NCI-H1930 (cell line): ENCODE measurements at places on chromosomes 2 and 18.
A peak's percentile ranks its signal among the peaks of the same experiment; 100 is the strongest.

- DNase-seq, result no peak
Measured at GRCh38 chr2:8994386-8994785, 9.1 kb downstream of the MBOAT2 start.

DNA sequence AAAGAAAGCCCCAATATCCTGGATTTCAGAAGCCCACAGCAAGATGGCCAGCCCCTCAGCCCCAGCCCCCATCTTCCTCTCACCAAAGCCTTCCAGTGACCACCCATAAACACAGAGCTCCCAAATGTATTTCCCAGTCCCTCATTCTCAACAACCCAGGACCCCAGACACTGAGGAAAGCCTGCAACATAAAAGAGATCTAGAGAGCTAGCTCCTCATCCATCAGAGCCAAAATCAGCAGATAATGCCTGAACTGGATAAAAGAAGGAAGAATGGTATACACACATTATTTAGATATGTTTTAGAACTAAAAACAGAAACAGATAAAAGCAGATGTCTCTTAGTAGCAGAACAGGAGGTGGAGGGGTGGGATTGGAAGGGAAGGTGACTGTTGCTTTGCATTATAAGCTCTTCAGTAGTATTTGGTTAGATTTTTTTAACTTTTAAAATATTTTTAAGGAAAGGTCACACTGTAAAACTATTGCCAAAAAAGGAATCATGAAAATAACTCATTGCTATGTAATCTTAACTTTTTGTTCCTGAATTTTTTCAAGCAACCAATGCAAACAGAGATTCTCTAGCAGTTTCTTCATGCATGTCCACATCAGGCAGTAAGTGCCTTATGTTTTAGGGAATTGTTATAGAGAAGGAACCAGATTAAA lies 144.2 kb upstream of the PKDCC start:
- DNase-seq, result no peak

GRCh38 chr2:29475499-29475898 lies 360.3 kb downstream of the CLIP4 start:
- DNase-seq, result no peak

DNA sequence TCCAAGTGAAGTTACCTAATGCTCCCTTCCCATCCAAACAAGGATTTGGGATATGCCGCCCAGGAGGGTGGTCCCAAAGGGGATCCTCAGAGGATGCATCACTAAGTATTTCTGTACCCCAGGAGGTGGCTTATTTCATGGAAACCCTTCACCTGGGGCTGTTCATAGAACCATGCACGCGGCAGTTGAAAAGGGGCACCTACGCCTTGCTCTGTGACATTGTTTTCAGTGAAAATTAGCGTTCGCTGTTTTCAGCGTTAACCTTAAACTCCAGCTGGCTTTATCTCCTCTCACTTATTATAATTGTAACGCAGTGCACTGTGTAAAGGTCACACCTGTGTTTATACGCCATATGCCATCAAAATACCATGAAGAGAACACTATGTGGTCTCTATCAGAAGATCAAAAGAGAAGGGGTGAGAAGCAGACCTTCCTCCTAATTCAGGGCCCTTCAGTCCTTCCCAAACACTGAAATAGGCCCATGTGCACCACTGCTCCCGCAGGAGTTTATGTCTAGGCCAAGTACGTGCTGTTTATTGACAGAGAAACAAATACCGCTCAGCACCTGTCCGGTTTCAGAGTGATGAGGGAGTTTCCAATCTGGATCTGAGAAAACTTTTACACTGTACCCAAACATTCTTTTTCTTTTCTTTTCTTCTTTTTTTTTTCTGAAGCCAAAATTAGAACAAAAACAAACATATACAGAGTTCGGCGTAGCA lies 162.1 kb downstream of the BCL2 start:
- no peak for DNase-seq

- DNase-seq, result no peak
Measured at GRCh38 chr18:24831081-24831480, 370.6 kb downstream of the HRH4 start.

GRCh38 chr18:26386002-26386401 lies 159.8 kb downstream of the TAF4B start:
- no peak for DNase-seq

DNA sequence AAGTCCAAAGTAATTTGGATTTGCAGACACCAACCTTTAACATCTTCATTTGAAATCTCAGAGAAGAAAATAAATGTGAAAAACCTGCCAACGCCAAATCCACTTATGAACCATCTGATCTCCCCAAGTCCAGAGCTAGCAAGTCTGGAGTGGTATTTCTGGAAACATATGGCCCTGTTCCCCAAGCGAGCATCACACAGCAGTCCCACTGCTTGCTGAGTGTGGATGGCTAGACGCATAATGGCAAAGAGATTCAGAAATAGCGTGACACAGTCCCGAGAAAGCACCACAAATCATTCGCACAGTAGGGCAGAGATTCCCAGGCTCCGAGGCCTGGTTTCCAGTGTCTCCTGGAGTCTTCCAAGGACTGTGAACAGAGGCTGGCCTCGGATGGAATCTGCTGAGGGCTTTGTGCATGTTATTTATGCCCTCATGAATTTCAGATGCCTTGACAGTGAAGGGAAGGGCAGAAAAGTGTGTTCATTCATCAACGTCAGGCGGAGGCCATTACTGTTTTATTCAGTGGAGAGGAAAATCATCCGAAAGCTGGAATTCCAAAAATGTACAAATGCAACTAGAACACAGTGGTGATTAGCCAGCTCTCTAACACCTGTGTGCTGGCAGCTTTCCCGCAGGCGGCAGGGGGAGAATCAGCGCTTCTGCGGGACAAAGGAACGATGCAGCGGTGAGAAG lies 417.0 kb downstream of the EIPR1 start:
- no peak for DNase-seq

DNA sequence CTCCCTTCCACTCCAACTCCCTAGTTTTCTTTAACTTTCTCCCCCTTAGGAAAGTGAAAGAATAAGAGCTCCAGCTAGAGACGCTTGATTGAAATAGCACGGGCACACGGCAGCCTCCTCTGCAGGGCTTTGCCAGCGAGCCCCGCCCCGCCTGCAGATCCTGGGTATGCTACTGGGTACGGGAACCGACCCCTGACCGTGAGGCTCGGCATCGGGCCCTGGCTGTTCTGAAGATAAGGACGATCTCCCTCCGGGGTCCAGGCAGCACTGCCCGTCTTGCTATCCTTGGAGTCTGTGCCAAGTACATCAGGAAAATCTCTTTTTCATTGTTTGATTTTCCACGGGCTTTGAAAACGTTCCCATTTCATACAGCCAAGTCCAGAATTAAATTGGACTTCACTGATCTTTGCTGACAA lies 284.5 kb downstream of the MTX2 start:
- peak; percentile 29 for DNase-seq

GRCh38 chr2:240919161-240919781 lies 13.1 kb downstream of the CROCC2 start:
- no peak for DNase-seq

DNA sequence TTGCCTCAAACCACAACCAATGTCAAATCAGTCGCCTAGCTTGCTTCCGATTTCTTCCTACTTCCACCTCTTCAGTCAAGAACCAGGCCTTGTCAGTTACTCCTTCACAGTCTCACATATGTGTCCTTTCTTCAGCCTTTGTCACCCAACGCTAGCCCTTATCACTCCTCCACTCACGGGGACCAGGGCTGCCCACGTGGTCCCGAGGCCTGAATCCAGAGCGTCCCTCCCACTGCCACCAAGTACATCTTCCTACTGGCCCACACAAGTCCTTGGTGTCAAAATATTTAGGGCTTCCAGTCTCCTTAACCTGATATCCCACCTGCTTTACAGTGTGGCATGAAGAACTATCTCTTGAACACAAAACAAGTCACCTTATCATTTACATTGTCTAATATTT lies 119.1 kb upstream of the SPRED2 start:
- no peak for DNase-seq

DNA sequence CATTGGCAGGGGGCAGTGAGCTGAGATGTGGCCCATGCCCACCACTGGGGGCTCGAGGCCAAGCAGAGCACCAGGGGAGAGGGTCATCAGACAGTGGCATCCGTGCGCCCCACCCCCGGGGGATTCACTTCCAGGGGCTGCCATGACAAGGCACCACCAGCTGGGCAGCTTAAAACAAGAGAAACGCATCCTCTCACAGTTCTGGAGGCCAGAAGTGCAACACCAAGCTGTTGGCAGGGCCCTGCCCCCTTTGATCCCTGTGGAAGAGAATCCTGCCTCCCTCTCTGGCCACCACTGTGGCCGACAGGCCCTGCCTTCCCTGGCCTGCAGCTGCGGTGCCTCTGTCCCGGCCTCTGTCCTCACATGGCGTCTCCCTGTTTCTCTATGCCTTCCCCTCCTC lies 187.7 kb upstream of the ID2 start:
- DNase-seq, result no peak

DNA sequence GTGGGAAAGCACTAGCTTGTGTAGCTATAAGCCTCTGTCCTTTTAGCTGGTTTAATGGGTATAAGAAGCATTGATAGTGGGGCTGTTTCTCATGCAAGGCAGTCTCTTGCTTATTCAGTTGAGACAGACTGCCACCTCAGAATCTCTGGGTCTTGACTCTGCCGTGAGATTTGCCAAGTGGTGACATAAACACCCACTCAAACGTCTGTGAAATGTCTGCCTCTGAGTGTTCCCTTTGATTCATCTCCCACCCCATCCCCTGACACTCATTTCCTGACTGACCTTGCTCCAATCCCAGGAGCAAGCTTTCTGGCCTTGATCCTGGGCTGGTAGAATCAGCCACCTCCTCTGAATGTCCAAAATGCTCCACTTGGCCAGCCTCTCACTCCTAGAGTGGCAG lies 141.9 kb upstream of the RBMS1 start:
- no peak for DNase-seq

DNA sequence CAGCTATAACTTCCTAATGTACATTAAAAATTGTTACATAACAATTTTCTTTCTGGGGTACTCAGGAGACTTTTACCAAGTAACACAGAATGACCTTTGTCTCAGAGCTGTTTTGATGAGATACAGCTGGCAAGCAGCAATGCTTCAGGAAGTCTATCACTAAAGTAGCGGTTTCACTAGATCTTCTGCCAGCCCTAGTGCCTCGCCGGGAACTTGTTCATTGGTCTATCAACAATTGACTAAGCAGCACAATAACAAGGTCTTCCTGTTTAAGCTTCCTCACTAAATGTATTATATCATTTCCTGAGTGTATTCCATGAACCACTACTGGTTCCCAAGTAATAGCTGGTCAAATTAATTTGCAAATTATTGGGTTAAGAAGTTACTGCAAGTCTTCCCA lies 69.2 kb downstream of the TRIP12 start:
- DNase-seq, result no peak

GRCh38 chr2:11157731-11158130 lies 2.5 kb downstream of the SLC66A3 start:
- DNase-seq, result no peak

- no peak for DNase-seq
Measured at GRCh38 chr2:119383410-119384140, 16.8 kb downstream of the DBI start.

- no peak for DNase-seq
Measured at GRCh38 chr2:176494949-176495353, 225.7 kb downstream of the MTX2 start.

- DNase-seq, result no peak
Measured at GRCh38 chr2:172173174-172173706, 70.5 kb upstream of the DLX2 start.
